ENCODE measurements at places on chromosomes 2 and 18.

DNA sequence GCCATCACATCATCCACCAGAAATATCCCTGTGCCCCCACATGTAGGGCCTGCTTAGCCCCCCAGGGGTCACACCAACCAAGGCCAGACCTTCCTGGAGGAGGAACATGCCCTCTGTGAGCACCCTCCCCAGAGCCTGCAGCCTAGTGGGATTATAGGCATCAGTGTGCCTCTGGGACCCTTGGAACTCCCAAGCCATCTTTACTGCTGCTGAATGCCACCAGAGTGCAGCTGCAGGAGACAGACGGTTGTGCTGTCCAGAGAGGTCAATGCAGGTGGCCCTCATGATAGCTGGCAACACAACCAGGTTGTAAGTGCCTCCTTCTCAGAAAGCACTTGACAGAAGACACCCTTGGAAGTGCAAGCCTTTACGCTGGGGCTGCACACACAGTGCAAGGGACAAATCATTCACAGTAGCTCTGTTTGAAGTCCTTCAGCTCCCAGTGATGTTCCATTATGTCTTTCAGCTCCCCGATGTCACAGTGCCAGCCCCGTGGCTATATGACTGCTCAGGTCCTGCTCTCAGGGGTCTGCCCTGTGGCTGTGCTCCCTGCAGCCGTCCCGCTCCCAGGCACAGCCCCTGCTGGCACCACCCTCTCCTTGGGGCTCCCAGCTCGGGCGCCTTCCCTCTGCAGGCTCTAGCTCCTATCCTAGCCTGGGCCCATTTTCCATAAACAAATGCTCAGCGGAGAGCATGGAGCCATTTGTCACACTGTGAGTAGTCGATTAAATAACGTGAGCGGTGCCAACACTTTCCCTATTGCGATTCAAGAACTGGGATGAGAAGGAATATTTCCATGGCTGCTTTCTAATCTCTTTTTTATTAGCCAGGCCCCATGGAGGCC is 65.1 kb downstream of the EDAR start:
- DNase-seq = no peak

DNA sequence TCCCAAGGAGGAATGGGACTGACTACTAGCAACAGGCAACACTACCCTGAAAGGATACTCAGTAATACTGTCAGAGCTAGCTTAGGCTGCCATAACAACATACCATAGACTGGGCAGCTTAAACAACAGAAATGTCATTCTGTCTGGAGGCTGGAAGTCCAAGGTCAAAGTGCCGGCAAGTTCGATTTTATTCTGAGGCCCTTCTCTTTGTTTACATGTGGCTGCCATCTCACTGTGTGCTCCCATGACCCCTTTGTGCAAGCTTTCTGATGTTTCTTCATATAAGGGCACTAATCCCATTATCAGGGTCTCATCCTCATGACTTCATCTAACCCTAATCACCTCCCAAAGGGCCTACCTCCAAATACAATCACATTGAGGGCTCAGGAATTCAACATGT is 30.7 kb upstream of the SCG2 start:
- DNase-seq = no peak

DNA sequence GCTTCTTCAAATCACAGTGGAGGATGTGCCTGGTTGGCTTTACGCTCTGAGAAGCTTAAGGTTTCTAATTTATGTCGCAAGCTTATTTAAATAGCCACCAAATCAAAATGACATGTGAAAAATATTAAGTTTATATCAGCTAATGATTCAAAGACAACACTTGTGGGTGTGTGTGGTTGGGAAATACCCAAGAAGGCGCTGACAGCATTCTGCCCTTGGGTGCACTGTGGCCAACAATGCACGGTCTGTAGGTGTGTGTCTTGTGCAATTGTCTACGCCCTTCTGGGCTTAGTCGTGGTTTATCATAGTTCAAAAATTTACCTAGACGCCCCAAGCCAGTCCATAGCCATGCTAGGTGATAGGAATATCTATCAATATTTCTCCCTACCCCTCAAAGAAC is 60.9 kb downstream of the KCTD1 start:
- no peak for DNase-seq

DNA sequence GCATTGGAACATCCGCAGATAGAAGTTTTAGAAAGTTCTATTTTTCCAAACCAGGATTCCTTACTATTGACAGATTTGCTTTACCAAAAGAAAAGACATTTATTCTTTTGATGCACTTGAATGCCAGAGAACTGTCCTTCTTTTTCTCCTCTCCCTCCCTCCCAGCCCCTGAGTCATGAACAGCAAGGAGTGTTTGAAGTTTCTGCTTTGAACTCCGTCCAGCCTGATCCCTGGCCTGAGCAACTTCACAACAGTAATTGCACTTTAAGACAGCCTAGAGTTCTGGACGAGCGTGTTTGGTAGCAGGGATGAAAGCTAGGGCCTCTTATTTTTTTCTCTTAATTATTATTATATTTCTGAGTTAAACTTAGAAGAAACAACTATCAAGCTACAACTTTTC is 33.6 kb downstream of the APCDD1 start:
- no peak for DNase-seq

- no peak for DNase-seq
Measured at GRCh38 chr2:33535421-33535820, 59.0 kb downstream of the RASGRP3 start.

- no peak for DNase-seq
Measured at GRCh38 chr2:218547511-218547910, 20.6 kb downstream of the USP37 start.

DNA sequence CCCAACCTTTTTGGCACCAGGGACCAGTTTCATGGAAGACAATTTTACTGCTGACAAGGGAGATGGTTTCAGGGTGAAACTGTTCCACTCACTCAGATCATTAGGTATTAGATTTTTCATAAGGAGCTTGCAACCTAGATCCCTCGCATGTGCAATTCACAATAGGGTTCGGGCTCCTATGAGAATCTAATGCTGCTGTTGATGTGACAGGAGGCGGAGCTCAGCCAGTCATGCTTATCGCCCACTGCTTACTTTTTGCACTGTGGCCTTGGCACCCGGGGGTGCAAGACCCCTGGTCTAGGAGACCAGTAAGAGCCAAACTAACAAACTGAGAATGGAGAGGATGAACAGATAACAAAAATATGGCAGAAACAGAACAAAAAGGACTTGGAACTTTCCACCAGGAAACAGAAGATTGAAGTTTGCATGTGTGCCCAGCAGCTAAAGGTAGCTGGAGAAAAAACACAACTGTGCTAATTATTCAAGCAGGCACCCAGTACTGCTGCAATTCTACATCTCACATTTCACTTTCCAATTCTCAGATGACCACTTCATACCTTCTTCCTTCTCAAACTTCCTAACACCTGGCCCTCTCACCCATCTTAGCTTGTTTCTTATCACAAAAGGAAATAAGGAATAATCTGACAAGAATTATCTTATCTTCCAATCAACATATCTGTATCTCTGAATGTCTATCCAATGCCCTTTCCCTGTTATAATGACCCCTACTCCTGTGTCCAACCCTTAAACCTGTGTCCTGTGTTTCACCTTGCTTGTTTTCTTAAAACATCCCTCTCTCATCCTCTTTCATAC is 24.8 kb downstream of the SP3 start:
- no peak for DNase-seq

DNA sequence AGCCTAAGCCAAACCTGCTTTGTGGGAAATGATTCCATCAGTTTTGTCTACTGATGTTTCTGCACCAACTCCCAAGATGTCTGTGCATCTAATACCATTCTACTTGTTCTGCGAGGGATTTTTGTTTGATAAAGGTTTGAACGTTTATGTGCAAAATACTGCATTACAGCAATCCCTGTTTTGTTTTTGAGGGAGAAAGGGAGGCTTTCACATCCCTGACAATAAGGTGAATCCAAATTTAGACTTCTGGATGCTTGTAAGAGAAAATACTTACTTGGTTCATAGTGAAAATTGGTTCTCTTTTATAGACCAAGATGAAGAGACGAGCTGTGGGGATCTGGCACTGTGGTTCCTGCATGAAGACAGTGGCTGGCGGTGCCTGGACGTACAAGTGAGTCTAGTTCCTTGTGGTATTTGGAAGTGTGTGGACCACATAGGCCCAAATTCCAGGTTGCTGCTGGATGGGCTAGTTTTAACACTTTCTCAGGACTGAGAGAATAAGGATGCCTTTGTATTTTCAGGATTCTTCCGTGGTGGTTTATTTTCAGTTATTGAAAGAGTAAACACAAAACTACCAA is 1.1 kb downstream of the RPL37A start:
- no peak for DNase-seq

GRCh38 chr18:77021075-77021474 is 111.5 kb downstream of the MBP start:
- no peak for DNase-seq

DNA sequence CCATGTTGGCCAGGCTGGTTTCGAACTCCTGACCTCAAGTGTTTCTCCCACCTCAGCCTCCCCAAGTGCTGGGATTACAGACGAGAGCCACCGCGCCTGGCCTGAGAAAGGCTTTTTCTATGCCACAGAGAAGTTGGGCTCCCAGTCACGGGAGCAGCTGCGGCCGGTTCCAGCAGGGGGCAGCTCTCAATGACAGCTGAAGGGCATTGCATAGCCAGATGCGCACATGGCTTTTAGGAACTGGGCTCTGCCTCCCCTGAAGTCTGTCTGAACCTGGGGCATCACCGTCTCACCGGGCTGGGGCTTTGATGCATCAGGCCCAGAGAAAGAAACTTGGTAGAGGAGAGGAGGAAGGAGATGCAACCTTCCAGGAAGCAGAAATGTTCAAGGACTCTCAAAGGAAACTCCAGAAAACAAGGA is 84.2 kb upstream of the LAPTM4A start:
- DNase-seq = peak; percentile 10

Measured in CD4-positive, alpha-beta T cell treated with Interleukin-17A for 1 hour (primary cell).